ENCODE measurements at places on chromosomes 7 and 10.

GRCh38 chr10:110268971-110269370 lies 35.7 kb downstream of the SMNDC1 start:
- no peak for DNase-seq

- no peak for DNase-seq
Measured at GRCh38 chr7:121313793-121314676, 14.8 kb upstream of the WNT16 start.

- no peak for DNase-seq
Measured at GRCh38 chr7:84194484-84195271, at the start of gene SEMA3A. Gene SEMA3A, minus strand, starts transcription at chr7:84194789. Its CDS starts 203 bp downstream, at chr7:84194586.

- no peak for DNase-seq
Measured at GRCh38 chr10:1526436-1527055, 210.8 kb downstream of the ADARB2 start.

DNA sequence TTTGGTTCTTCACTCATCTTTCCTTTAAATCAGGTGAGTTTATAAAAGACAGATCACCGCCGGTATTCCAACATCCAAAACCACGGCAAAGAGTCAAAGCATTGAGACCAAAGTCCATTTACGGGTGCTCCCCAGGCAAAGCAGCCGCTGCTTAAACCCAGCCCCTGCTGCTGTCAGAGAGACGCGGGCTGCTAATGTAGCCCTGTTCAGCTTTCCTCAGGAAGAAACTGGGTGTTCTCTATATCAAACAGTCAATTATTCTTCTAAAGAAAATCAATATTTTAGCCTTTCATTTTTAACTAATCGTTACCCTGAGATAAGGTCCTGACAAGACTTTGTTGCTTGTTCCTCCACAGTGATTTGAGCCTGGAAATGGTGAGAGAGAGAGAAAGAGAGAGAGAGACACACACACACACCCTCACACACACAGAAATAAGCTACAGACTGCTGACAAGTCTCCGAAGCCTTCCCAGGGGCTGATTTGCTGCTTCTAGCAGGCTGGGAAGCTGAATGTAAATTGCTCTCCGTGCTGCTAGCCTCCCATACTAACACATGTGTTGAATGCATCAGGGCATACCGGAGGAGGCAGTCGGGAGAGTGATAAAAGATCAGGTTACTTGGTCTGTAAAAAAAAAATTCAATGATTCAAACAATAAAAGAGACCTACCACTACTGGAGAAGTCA lies 183.0 kb upstream of the ANK3 start:
- DNase-seq, result no peak

GRCh38 chr10:75176736-75177135 lies 33.9 kb upstream of the VDAC2 start:
- no peak for DNase-seq

- no peak for DNase-seq
Measured at GRCh38 chr10:100072514-100072913, 9.2 kb downstream of the CPN1 start.

- DNase-seq, result no peak
Measured at GRCh38 chr10:82609845-82610244, 734.9 kb downstream of the NRG3 start.
